ENCODE measurements at places on chromosomes 6 and 20. TPM values are rescaled to one million over a fixed set of nuclear protein-coding genes. Genes with fewer than 3 reads are reported as not detected.

DNA sequence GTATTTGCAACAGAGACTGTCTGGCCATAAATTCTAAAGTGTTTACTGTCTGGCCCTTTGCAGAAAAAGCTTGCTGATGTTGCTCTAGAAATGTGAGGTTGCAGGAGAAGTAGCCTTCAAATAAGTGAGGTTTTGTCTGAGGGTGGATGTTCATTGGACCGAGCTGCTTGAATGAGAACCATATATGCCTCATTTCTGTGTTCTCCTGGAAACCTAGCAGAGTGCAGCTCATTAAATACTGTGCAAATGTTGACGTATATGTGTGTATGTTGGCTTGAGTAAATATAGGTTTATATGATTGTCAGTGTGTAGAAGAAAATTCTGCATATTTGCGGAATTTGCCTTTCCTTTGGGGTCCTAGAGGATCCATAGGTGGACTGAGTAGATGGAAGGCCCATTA lies 39.0 kb downstream of the CHMP4B start:
- DNase-seq: no peak

GRCh38 chr6:41635365-41635764 lies 2.9 kb upstream of the MDFI start:
- no peak for DNase-seq

- DNase-seq: no peak
Measured at GRCh38 chr6:170152989-170153388, 137.9 kb downstream of the DLL1 start.

GRCh38 chr6:157207521-157208076 lies 115.7 kb downstream of the TMEM242 start:
- DNase-seq: no peak

- no peak for DNase-seq
Measured at GRCh38 chr20:32506721-32507120, 78.4 kb downstream of the NOL4L start.

- peak; percentile 79 for DNase-seq
Measured at GRCh38 chr20:41003143-41003935, 25.3 kb upstream of the TOP1 start.

- DNase-seq: no peak
Measured at GRCh38 chr6:110408901-110409300, 6.5 kb downstream of the DDO start.

DNA sequence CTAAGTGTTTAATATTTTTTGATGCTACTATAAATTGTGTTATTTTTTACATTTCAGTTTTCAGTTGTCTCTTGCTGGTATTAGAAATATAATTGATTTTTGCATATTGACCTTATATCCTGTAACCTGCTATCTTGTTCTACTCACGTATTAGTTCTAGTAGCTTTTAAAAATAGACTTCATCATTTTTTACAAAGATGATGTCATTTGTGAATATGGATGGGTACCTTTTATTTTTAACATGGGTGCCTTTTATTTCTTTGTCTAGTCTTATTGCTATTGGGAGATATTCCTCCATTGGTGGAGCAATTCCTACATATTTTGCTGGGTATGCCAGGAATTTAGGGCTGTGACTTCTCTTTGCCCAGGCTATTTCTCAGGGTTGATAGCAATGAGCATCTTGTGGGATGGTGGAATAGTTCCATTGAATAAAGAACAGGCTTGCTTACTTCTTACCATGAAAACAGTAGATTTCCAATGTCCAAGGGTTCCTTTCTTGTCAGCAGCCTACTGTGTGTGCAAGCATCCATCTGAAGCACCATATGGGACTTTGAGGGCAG lies 149.7 kb downstream of the CARMIL1 start:
- DNase-seq: no peak

- DNase-seq: no peak
Measured at GRCh38 chr6:42978487-42978838, 518 bp downstream of the PEX6 start.

DNA sequence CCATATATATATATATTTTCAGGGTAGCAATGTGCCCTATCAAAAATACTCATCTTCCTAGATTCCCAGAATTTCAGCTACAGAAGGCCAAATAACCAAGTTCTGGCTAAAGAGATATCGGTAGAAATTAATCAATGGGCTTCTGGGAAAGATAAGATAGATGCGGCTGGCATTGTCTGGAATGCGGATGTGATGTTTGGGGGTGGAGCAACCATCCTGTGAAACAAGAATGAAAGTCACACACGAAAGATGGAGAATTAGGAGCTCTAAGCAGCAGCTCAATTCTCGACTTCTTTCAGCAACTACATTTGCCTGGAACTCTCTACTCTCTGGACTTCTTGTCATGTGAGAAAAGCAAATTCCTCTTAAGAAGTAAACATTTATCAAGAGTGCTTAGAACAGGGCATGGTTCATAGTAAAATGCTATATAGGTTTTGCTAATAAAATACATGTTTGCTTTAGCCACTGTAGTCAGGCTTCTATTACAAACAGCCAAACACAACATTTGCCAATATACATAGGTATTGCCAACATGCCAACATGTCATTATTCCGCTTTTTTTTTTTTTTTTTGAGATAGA lies 90.8 kb downstream of the CLIC5 start:
- no peak for DNase-seq

- no peak for DNase-seq
Measured at GRCh38 chr6:90388395-90388794, 91.8 kb upstream of the BACH2 start.

- DNase-seq: no peak
Measured at GRCh38 chr6:27562027-27562410, 89.1 kb upstream of the ZNF184 start.

DNA sequence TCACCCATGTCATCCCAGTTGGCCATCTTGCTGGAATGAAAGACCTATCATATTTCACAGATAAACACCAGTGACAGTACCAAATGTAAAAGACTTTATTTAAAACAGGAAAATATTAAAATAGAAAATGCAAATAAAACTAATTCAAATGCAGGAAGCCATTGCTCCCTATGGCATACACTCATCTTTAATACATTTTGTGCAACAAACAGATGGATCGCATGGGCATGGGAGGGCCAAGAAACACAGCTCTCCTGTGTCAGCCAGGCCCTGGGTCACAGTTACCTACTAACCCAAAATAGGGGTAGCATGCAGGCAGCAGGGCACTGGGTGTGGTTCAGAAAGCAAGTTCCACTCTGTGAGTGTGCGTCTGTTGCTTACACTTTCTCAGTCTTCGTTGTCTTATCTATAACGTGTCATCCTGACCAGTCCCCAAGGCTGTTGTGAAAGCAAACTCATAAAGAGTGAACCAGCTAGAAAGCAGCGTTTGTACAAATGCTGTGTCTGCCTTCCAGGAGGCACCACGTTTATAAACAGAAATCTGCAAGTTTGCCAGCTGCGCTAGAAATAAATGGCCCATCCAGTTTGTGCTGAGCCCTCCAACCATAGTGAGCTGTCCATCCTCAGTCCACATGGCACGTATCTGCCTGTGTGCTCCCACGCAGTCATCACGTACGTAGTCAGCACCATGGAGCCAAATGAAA lies 180.5 kb downstream of the SYNDIG1 start:
- DNase-seq: no peak

GRCh38 chr6:169935348-169935718 lies 183.9 kb downstream of the ERMARD start:
- no peak for DNase-seq

- no peak for DNase-seq
Measured at GRCh38 chr6:132198896-132199295, 202.4 kb downstream of the MOXD1 start.

The PPP1R3D gene
- 7.2 TPM for total RNA-seq

The WFDC10B gene
- not detected for total RNA-seq

The GGT7 gene
- 20.1 TPM for total RNA-seq

The DYNLT1 gene
- 131 TPM for total RNA-seq

The MOCS1 gene
- total RNA-seq: 22.1 TPM

The MYL9 gene
- 2,307 TPM for total RNA-seq

The CLDN20 gene
- total RNA-seq: not detected

The SPATS1 gene
- total RNA-seq: not detected
